ENCODE measurements at places on chromosomes 1 and 21.
A peak's percentile ranks its signal among the peaks of the same experiment; 100 is the strongest.

GRCh38 chr1:28037946-28038345, 50.5 kb downstream of the EYA3 start:
- DNase-seq = no peak

- DNase-seq = no peak
Observed at GRCh38 chr1:243917863-243918565, 68.0 kb upstream of the AKT3 start.

GRCh38 chr1:20660363-20660762, 806 bp downstream of the DDOST start:
- DNase-seq = no peak

DNA sequence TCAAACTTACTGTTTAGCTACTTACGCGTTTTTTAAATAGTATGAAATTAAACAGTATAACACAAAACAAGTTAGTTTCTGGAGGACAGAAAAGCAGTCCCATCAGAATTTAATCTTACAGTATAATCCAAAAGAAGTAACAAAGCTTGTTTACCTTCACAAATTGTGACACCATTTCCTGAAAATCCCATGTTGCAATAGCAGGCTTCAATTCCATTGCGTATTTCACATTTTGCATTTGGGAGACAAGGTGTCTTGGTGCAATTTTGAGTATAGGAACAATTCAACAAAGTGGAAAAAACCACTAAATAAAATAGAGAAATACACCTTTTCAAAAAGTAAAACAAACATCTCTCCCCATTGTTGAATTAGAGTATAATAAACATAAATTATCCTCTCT, 1.6 kb downstream of the ADGRL4 start:
- no peak for DNase-seq

GRCh38 chr1:2934642-2935081, 86.6 kb upstream of the ACTRT2 start:
- no peak for DNase-seq

GRCh38 chr1:99365141-99365540, 100.8 kb downstream of the PLPPR4 start:
- DNase-seq = no peak

GRCh38 chr21:17725339-17725738, 93.8 kb downstream of the C21orf91 start:
- DNase-seq = no peak

GRCh38 chr21:41928621-41929220, 25.1 kb downstream of the C2CD2 start:
- no peak for DNase-seq

DNA sequence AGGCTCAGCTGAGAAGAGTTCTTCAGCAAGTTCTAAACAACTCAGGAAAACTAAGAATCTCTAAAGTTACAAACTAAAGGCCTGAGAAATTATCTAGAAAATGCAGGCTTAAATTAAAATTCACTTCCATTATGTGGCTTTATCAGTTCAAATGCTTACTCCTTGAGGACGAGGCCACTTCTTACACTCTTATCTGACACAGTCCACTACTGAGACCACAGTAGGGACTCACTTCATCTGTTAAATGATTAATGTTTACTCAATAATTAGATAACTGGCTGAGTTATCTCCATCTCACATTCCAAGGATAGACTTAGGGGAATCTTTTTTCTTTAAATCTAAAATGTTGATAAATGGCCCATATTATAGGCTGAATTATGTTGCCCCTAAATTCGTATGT, 1.6 kb downstream of the C1orf141 start:
- DNase-seq = no peak

DNA sequence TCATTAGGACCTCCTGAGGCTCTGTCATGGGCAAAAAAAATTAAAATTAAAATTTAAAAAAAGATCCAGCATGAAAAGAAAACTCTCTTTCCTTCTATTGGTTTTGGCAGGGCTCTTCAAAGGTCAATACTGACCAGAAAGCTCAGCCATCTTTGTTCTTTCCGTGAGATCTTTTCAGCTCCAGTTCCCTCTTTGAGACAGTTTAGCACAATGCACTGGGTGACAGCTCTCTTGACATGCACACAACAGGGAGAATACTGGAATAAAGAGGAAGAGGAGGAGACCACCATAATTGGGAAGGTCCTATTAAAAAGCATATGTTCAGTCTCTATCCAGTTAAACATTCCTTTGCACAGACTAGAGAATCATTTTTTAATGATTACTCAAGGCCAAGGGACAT, 6.3 kb downstream of the LIX1L start:
- no peak for DNase-seq

DNA sequence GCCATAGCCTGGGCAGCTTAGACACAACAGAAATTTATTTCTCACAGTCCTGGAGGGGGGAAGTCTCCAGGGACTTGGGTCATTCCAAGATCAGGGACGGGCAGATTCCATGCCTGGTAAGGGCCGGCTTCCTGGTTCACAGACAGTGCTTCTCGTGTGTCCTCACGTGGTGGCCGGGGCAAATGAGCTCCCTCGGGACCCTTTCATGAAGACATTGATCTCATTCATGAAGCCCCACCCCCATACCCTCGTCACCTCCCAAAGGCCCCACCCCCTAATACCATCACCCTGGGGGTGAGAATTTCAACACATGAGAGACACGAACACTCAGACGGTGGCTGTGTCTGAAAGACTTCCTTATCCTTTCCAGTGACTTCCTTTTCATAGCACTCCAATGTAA, 51.5 kb downstream of the ACOT7 start:
- no peak for DNase-seq

DNA sequence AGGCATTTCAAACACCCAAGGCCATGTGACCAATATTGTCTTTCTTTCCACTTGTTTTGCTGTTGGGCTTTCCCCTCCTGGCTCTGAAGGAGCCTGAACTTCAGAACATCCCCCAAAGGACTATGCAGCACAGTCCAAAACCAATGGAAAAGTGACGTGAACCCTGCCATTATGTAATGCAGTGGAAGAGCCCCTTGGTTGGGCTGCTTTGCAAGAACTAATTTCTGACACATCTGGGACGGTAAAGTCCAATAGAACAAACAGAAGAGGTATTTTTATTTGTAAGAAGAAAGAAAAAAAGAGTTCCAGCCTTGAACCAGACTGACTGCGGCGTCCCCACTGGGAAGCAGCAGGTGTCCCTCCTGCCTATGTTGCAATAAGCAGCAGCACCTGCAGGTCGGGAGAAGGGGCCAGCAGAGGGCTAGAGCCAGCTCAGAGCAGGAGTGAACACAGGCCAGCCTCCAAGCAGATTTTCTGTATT, 116.7 kb downstream of the CDC7 start:
- DNase-seq = peak; percentile 44

- DNase-seq = no peak
Observed at GRCh38 chr1:65759516-65759915, 33.2 kb upstream of the PDE4B start.

- no peak for DNase-seq
Observed at GRCh38 chr1:118812555-118812954, 175.6 kb downstream of the TBX15 start.

DNA sequence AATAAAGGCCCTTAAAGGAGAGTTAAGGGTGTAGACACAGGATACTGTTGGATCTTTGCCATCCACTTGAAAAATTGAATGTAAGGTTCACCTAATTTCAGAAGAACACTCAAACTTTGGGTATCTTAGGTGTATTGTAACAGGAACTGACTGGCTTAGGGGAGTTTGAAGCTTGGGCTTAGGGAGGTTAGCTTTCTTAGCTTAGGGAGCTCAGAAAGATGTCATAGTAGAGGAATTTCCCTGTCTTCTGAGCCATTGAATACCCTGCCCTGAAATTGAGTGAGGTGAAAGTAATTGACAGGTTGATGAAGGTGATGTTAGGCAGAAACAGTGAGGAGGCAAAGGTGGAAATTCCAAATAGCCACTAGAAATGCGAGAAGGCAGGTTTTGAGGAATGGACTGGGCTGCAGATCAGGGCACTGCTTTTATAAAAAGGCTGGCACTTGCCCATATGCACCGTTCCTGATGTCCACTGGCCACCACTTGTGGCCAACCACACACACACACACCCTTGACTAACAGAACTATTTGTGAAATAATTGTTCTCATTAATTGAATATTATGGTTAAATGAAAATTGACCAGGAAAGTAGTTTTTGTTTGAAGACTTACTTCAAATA, 16.5 kb downstream of the BACH1 start:
- no peak for DNase-seq

DNA sequence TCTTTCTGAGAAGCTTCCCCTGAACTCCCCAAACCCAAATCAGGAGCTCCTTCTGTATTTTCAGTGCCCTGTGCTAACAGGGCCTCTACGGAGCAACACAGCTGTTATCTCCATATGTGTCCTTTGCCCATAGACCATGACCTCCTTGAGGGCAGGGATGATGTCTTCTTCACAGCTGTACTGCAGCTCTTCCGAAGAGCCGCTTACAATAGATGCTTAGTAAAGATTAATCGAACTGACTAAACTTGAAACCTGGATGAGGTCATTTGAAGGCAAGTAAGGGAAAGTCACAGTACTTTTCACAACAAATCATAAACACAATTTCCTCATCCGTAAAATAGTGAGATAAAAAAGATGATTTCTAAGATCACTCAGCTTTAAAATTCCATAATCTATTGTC, 4.4 kb upstream of the KCNN3 start:
- no peak for DNase-seq

DNA sequence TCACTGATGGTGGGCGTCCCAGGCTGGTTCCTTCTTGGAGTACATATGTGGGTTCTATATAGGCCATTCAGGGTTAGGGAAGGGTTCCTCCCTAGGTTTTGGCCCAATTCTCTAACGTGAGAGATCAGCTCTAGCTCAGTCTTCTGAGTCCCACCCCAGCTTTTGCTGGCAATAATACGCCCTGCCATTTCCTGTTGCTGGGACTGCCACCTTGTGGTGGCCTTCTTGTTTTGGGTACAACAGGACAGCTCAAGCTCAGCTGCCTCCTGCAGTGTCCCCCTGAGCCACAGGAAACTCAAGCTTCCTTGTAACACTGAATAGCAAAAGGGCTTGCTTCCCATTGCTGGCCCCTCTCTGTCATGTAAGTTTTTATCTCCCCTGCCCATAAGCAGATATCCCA, 77.8 kb downstream of the BACH1 start:
- peak; percentile 42 for DNase-seq

DNA sequence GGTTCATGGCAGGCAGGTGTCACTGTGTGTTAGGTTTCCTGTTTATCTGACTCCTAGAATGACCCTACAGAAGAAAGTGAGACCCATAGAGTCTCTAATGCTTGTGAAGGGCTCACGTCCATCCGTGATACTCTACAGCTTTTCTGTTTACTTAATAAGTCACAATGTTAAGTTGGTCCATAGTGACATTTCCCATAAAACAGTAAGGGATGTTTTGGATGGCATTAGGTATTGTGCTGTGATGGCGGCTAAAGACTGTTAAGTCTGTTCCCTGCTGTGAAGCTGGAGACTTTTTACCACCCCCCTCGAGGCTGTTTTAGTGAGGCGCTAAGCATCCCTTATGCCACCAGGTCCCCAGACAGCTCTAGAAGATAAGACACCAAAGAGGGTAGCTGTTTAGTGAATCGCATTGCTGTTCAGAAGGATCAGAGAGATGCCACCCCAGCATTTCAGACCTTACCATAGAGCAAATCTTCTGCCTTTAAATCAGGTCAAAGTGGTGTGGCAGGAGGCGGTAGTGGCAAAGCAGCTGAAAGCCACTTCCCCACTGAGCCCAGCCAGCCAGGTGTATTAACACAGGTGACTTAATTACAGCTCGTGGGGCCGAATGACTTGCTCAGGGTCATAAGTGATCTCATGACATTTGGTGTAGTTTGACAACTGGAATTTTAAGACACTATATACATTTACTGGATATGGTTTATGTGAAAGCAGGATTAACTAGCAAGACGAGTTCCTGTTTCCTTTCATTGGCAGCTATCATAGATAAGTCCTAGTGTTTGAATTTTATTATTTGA, 25.0 kb downstream of the SLC37A1 start:
- DNase-seq = no peak

- DNase-seq = no peak
Observed at GRCh38 chr1:205921570-205921909, 21.7 kb downstream of the SLC26A9 start.

GRCh38 chr1:55069280-55069679, 29.9 kb downstream of the PCSK9 start:
- DNase-seq = no peak

DNA sequence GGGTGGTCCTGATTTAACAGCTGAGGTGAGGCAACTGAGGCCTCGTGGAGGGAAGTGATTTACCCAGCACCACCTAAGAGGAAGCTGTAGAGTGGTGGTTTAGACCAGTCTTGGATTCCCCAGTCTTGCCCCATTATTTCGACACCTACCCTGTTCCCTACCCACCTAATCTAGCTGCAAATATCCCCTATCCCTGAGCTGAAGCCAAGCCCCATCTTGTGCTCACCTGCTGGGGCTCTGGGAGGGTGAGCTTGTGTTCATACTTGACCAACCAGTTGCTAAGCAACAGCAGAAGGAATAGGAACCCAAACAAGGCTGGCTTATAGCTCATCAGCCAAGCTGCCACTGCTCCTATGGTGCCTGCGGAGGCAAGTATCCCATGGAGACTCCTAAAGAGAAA, 2.0 kb downstream of the TEX46 start:
- no peak for DNase-seq

- DNase-seq = no peak
Observed at GRCh38 chr1:240831191-240831631, 219.3 kb upstream of the GREM2 start.

DNA sequence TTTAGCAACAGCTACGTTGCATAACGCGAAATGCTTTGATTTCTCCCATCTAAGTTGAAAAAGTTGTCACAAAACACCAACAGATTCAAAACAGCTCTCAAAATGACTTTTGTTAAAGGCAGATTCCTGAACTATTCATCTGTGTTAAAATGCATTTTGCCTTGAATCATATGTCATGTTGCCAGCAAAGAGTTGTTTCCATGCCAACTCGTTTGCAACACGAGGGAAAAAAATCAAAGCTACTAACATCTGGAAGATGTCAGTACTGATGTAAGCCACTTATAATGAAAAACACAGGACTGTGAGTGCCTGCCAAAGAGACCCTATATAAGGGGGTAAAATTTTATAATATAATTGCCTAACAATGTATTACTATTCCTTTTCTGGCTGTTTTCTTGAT, 182.7 kb upstream of the PTBP2 start:
- peak; percentile 32 for DNase-seq

Measured in transverse colon (tissue), 4 donors.